Caki2 (cell line): ENCODE measurements at places on chromosomes 11 and 22.

- peak; percentile 83 for DNase-seq
Measured at GRCh38 chr11:117519590-117519989, 191.9 kb downstream of the CEP164 start.

DNA sequence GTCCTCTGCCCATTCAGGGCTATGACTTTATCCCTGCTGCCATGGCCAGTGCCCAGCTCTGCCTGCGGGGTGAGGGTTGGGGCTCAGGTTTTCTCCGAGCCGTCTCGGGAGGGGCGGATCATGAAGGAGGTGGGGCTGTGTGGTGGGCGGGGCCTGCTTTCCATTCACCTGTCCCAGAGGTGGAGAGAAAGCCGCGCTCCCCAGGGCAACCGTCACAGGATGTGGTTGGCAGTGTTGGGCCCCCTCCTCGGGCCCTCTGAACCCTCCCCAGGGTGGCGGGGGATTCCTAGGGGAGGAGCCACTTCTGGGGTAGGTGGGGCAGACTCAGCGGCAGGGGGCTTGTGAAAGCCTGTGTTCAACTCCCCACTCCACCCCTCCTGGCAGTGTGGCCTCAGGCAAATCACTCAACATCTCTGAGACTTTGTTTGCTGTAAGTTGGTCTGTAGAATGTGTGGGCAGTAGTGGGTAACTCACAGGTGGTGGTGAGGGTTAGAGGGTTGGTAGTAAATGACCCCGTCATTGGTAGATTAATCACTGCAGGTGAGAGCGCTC lies 50.3 kb downstream of the CD6 start:
- no peak for DNase-seq

- no peak for DNase-seq
Measured at GRCh38 chr11:61113201-61113600, 10.9 kb downstream of the CD5 start.

DNA sequence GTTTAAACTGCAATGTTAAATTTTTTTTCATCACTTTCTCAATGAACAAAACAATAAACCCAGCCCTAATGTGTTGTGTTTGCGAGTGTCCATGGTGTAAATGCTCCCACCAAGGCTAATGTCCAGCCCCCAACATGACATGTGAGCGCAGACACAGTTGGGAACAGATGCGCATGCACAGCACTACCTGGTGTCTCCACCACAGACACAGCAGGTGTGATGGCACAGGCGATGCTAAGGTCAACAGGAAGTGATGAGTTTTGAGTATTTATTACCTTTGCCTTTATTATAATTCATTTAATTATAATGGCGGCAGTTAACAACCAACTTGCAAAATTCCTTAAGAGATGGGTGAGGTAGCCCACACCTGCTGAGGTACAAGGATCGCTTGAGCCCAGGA lies 42.9 kb downstream of the MICAL3 start:
- no peak for DNase-seq

GRCh38 chr11:117685566-117685965 lies 111.5 kb downstream of the DSCAML1 start:
- DNase-seq, result no peak

GRCh38 chr11:45079075-45079444 lies 67.4 kb upstream of the PRDM11 start:
- DNase-seq, result no peak

DNA sequence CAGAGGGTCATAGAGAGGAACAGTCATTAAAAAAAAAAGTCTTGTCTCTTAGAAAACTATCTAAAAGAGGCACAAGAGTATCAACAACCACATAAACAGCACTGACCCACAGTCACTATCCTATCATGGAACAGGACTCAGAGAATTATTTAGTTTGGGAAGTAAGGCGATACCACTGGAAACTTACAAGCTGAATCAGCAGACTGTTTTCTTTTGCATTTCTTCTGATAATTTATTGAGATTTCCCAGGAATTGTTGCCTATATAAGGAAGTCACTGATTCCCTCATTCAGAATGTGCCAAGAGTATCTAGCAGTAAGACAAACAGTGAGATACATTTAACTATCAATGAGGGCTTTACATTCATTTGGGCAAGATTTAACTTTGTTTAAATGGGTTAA lies 304.1 kb downstream of the GUCY1A2 start:
- no peak for DNase-seq
